ENCODE measurements at places on chromosomes 12 and 14.

GRCh38 chr14:61733972-61734371 is 28.2 kb upstream of the SNAPC1 start:
- no peak for DNase-seq

DNA sequence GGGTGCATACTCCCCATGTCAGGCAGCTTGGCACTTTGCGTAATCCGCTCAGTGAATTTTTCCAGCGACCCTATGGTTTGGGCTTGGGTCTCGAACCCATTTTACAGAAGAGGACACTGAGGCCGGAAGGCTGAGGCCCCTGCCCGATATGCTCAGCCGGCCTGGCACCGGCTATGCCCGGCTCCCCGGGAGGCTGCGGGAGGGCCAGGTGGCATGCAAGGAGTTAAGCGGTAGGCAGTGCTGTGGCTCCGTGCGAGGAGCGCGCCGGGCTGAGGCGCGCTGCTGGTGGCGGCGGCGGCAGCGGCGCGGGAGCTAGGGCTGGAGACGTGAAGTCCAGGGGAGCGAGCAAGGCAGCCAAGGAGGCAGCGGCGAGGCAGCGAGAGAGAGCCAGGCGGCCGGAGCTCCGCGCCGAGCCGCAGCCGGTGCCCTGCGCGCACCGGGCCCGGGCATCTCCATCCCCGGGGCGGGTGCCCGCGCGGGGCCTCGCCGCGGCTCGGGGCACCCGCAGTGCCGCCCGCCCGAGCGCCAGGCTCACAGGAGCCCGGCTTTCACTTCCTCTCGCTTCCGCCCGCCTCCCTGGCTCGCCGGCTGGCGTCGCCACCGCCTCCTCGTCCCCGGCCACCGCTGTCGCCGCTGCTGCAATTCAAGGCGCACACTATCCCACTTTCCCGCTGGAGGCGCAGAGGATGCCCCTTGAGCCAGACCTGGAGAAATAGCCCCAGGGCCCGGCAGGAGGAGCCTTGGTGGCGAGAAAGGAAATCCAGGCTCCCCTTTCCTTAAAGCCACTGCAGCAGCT is at the start of gene WSCD2:
TSS of gene WSCD2 (plus strand) at position 272 of the 796 bp plus-strand sequence. CDS start 66,545 bp downstream, outside the sequence.
- peak; percentile 5 for DNase-seq

- DNase-seq, result no peak
Measured at GRCh38 chr12:1800401-1801302, 19.7 kb upstream of the LRTM2 start.

GRCh38 chr14:77181603-77182437 is at the start of gene TMEM63C:
TMEM63C (plus strand) TSS chr14:77181798; CDS start chr14:77218814, 37,016 bp downstream.
- peak; percentile 86 for DNase-seq

DNA sequence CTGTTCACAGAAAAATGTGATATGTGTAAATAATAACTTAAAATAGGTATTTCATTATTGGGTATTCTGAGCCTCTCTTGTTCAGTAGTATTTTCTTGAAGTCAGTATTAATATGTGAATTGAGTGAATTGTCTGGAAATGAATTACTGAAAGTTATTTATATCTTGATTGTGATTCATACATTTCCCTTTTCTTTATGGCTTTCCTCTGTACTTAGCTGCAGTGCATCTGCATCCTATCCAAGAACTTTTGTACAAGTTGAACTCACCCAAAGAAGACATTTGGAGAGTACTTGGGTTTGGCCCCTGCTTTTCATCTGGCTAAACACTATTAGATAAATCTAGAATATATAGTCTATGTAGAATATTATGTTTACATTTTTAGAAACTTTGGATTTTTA is 326.0 kb downstream of the RAD51B start:
- no peak for DNase-seq

GRCh38 chr14:101556131-101556530 is 5.2 kb upstream of the DIO3 start:
- no peak for DNase-seq

GRCh38 chr14:100193417-100194357 is 34.2 kb upstream of the DEGS2 start:
- no peak for DNase-seq

DNA sequence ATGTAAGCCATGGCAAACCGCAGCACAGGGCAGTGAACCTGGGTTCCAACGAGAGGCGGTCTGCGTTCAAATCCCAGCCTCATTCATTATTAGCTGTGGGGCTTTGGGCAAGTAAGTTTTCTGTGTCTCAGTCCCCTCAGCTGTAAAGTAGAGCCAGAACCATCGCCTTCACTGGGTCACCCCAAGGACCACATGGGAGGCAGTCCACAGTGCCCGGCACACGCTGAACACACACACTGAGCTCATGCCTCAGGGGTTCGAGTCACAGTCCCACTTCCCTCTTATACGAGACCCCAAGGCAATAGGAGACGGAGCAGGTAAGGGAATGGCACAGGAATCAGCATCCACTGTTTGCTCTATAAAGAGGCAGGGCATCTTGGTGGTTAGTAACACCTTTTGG is 19.1 kb downstream of the LRTM2 start:
- DNase-seq, result no peak

Data from RWPE1 (cell line).